Progenitor cell of endocrine pancreas (in vitro differentiated cells): ENCODE measurements at places on chromosomes 6 and 20.

DNA sequence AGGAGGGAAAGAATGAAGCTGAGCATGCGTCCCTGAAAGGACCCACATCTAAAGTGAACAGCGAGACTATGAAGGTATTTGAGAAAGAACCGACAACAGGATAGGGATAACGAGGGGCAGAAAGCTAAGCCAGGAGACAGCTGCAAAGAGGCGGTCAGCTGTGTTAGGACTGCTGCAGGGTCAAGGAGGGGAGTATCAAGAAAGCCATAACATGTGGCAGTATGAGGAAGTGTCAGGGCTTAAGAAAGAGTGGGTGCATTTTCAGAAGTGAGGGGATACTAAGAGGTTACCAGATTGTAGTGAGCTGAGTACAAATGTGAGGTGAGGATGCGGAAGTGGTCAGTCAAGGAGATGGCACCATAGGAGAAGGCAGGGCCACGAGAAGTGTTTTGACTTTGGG is 21.2 kb downstream of the MYLIP start:
- DNase-seq, result no peak

GRCh38 chr20:1376007-1376406 is 16.8 kb downstream of the FKBP1A start:
- no peak for DNase-seq

DNA sequence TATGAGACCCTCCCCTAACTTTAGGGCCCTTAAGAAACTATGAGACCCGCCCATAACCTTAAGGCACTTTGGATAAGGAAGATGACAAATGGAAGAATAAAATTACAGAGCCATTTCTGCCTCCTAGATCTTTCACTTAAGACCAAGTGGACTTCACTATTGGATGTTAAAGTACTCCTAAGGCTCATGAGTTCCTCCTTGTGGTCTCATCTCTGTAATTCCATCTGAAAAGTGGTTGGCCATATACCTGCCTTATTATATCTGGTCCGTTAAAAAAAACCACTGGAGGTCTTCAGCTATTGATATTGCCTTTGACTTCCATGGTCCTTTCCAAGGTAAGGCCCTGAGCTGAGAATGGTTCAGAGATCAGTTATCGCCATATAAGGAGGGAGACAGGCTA is 310.3 kb downstream of the EYA4 start:
- no peak for DNase-seq

DNA sequence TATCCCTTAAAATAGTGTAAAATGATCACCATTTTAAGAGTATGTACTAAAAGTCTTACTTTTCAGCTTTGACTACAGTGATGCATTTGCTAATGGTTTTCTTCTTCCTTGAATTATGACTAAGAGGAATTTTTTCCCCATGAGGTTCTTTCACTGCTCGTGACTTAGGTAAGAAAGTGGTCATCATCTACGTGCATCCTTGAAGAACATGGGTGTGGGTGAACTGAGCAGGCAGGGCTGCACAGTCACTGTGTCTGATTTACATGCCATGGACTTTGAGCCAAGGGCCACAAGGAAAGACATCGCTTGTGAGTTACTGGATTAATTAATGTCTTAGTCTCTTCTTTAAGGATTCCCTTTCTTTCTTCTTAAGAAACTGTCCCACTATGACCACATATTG is 33.3 kb downstream of the NQO2 start:
- DNase-seq, result no peak

DNA sequence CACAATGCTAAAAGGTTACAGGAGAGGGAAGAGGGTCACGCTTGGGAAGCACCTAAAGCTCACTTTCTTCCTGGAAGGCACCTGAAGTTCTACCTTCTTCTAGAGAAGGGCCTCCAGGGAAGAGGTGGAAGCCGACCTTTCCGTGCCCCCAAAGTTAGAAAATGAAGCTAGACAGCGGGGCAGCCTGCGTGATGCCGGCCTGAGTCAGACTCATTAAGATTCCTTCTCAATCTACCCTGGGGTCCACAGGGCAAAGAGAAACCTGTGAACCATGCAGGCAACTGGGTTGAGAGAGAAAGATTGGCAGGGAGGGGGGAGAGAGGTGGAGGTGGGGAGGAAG is 54.8 kb upstream of the CCDC167 start:
- no peak for DNase-seq

DNA sequence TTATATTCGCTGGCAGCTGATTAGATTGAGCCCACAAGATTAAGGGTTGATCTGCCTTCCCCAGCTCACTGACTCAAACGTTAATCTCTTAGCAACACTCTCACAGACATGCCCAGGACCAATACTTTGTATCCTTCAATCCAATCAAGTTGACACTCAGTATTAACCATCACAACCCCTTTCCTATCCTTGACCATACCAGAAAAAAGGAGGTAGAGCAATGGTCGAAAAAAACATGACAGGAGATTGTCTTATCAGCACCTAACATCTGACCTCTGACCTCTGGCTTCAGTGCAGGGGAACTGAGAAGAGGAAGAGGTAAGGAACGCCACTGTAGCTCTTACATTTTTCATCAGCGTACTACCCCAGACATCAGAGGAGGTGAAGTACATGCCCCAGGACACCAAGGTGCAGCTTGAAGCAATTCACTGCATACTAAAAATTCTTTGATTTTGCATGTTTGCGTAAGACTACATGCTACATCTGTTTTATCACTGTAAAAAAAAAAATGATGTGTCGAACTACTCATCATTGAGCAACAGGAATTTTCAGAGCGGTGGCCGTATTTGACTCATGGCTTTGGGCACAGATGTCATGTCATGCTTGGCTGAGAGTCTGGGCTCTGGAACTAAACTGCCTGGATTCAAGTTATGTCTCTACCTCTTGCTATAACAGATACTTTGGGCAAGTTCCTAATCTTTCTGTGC is 188.0 kb upstream of the TAB2 start:
- no peak for DNase-seq

DNA sequence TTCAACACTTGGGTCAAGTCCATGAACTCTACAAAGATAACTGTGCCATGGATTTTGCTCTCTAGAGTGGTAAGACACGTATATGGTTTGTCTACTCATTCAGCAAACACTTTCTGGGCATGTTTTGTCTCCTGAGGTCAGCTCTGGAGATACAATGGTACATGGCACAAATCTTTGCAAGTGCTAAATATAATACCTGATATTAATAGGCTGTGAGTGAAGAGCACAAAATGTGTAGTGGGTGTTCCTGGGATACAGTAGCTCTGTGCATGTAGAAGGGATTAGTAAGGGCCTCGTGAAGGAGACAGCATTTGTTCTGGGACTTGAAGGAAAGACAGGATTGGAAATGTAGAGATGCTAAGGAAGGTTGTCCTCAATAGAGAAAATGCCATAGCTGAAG is 360.9 kb downstream of the BCKDHB start:
- DNase-seq, result no peak

DNA sequence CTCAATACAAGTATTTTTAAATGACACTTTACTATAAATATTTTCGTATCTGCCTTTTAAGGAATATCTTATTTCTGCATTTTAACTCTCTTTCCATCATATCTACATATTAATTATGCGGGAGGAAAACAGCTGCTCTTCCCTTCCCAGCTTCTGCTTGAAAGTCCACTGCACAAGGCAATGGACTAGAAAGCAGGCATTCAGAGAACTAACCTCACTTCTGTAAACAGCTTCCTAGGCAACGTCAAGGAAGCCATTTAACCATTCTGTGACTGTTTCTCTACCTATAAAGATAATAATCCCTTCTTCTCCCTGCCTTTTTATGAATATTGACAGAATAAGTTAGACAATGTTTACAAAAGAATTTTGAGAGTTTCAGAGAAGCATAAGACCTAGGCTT is 319.4 kb downstream of the BTBD9 start:
- no peak for DNase-seq

DNA sequence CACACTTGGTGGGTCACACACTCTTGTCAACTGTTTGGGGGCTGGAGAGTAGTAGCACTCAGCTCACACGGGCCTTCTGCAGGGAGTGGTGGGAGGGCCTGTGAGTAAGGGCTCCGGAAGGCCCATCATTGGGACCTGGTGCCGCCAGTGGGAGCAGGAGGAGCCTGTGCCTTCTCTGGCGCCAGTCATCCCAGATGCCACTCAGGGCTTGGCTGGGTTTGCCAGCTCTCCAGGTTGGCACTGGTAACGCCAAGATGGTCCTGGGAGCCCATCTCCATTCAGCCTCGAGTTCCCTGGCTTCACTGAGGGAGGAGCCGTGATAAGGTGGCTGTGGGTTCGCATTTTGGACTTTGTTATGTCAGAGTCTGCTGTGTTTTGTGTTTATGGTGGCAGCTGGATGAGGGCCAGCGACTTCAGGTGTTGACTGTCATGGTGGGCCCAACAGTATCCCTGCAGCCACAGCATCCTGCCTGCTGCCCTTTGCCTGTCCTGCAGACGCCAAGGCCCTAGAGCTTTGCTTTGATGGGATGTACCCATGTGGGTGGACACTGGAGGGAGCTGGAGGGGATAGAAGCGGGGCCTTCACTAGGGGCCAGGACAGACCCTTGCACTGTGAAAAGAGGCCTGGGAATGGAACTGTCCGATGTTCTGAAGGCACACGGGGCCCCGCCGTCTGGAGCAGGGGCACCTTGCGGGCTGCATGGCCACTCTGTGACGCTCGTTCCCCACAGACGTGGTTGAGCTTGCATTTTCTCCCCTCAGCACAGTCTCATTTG is 13.3 kb upstream of the DNAJC5 start:
- no peak for DNase-seq

- DNase-seq, result no peak
These were observed 164.0 kb downstream of the PDE7B start for GRCh38 chr6:136015531-136015930.

GRCh38 chr20:59120491-59120890 is 43.1 kb upstream of the ZNF831 start:
- DNase-seq, result no peak

- no peak for DNase-seq
These were observed 81.6 kb downstream of the FAM120B start for GRCh38 chr6:170388113-170388512.

DNA sequence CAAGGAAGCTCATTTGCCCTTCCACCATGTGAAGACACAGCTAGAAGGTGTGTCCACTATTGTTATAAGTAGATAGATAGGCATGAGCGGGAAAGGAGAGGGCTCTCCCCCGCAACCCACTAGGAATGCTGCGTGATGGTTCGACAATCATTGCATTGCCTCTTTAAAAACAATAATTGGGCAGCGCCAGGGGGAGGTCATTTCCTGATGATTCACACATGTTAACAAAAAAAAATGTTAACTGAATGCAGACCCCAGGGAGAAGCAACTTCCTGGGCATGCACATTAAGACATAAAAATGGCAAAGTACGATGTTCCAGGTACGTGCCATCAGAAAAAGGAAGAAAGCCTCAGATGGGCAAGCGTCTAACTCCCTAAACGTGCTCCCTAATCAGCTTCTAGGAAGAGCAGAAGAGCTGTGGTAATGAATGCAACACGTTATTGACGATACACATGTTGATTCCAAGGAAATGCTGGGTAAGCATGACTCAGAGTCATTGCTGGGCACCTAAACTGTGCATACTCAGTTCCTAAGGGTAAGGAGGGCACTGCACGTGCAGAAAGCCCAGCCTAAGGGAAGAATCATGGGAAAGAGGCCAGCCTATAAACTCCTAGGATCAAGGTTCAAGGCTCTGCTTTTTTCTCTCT is 113.7 kb downstream of the FAM217A start:
- DNase-seq, result no peak

DNA sequence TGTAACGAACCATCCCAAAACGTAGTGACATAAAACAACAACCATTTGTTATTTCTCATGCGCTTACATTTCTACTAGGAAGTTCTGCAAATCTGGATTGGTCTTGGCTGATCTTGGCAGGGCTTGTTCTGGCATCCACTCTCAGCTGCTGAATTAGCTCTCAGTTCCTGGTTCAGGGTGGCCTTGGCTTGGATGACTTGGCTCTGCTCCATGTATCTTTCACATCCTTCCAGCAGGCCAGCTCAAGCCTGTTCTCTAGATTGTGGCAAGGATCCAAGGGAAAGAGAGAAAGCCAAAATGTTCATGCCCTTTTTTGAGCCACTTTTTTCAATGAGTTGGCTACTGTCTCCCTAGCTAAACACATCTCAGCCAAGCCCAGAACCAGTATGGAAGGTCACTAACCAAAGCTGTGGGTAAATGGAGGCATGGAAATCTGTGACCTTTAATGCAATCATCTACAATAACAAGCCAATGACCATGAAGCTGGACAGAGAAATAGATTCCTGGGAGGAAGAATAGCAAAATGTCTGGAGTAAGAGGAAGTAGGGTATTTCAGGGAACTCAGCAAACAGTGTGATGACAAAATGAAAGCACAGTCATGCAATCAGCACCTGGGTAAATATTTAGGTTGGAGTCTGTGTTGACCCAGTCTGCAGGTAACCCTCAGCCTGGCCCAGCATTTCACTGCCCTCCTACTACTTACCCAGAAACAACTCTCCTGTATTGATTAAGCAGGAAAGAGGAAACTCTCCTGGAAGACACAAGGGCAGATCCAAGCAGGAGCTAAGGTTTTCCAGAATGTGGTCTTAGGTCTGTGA is 32.7 kb upstream of the SNAP25 start:
- DNase-seq, result no peak

DNA sequence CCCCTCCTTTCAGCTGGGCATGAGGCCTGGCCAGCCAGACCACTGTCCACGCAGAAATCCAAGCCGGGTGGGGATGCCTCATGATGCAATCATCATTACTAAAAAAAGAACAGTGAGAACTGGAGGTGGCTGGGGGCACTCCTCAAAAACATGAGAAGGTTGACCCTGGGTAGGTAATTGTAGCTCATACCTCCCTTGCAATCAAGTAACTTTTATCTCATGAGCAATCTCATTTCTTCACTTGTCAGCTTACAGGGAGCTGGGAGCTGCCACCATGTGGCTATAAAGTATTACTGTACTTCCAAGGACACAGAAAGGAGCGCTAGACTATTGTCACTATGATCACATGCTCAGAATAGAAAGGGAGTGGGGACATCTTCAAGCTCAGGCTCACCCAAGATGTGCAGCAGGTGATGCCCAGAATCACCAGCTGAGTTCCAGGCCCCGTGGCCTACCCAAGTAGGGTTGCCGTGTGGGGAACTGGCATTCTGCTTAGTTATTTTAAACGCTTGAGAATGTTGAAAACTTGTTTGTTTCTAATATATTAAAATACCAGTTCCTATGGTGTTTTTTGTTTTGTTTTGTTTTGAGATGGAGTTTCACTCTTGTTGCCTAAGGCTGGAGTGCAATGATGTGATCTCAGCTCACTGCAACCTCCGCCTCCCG is 3.0 kb upstream of the CDH26 start:
- no peak for DNase-seq

DNA sequence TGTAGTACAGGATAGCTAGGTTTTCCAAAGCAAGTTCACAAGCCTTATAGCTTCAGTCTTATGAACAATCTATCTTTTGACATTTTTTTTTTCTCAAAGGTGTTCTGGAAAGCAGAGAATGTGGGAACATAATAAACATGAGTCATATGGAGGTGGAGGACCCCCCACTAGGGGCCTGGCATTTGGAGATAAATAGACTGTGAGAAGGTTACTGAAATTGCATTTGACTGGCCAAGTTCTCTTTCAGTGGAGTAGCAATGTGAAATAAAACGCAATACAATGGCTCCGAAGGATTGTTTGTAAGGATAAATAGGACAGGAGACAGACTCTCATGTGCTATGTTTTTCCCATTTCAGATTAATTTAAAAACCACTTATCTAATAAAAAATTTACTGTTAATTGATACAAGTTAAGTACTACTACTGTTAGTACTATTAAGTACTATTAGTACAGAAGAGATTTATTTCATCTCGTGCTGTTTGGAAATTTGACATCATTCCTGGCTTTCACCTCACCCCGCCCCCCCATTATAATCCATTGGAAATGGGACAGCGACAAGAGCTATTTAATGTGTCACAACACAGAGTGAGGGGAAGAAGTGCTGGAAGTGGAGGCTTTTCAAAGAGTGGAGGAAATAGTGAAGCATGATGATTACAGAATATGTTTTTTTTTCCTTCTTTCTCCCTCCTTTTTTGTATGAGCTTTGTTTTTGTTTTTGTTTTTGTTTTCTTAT is 122.6 kb upstream of the ID4 start:
- no peak for DNase-seq
